Fibroblast of the aortic adventitia (primary cell): ENCODE measurements at places on chromosomes 3 and 15. TPM values are rescaled to one million over a fixed set of nuclear protein-coding genes. Genes with fewer than 3 reads are reported as not detected.
A peak's percentile ranks its signal among the peaks of the same experiment; 100 is the strongest.

ROPN1B gene
- total RNA-seq, result not detected in 2 replicates

C15orf62 gene
- total RNA-seq, result 0.18 and 0.57 TPM in 2 replicates

KCNMB2 gene
- total RNA-seq, result 0.41 TPM in 1 of 2 replicates, not detected in the other

GOLGA8J gene
- not detected in 2 replicates for total RNA-seq

CYP1A2 gene
- not detected in 2 replicates for total RNA-seq

SH2D7 gene
- total RNA-seq, result not detected in 2 replicates

EFHB gene
- 0.27 and 1.1 TPM in 2 replicates for total RNA-seq

RUBCN gene
- total RNA-seq, result 17.2 and 22.3 TPM in 2 replicates

ACTC1 gene
- total RNA-seq, result not detected in 2 replicates

DNA sequence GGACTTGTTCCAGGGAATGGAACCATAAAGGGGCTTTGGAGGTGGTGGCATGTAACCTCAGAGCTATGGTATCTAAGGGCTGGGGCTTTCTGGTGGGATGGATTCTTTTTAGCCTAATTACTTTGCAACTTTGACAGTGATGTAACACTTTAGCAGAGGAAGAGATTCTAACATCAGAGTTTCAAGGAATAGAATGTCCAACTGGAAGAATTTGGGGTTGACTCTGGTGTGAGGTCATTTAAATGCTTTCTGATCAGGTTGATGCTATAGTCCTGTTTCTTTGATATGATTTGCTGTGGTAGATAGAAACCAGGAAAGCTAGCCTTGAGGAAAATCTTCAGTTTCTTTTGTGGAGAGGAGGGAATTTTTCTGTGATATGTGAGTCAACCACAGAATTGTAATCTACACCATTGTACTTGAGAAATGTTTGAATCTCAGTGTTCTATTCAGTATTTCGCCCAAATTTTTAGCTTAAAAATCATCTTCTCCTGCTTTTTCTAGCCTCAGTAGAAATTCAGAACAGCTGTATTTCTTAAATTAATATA lies 40.0 kb downstream of the ATP2C1 start:
- peak; percentile 39 for DNase-seq

DNA sequence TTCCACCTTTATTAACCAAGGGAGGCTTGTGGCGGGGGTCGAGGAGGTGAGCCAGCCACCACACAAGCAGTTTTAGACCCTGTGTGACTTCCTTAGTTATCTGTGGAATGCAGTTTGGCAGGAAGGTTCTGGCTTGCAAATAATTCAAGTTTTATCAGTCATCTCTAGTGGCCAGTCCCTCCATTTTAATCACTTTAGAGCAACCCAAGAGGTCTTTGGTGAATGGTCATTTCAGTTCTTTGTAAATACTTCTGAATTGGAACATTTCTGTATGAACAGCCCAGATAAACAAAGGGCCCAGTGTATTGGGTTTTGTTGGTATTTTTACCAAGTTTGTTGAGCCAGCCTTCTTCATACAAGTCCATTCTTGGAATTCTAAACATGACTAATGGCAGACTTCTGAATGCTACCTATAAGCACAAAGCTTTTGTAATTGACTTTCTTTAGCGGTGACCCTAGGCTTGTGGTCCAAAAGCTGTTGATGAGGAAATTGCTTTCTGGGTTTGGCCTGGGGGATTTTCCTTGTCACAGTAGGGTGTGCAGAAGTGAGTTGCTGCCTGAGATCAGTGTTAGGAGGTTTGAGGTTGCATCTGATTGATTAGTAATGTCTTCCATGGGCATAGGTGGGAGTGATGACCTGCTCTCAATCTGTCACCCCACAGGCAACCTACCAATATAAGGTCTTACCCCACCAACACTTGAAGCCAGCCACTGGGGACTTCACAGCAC lies 193.3 kb upstream of the TOPAZ1 start:
- peak; percentile 57 for DNase-seq

- no peak for DNase-seq
Observed at GRCh38 chr3:123805101-123805500, 79.0 kb downstream of the MYLK start.

- peak; percentile 28 for DNase-seq
Observed at GRCh38 chr3:40623567-40623966, 98.8 kb downstream of the ZNF621 start.

GRCh38 chr3:178982137-178982536 lies 89.5 kb downstream of the ZMAT3 start:
- DNase-seq, result peak; percentile 37

- peak; percentile 64 for DNase-seq
Observed at GRCh38 chr3:188901126-188901525, 270.6 kb upstream of the TPRG1 start.

- peak; percentile 82 for DNase-seq
Observed at GRCh38 chr3:42063888-42064287, 27.3 kb upstream of the TRAK1 start.

GRCh38 chr15:58425834-58426233 lies 6.0 kb upstream of the LIPC start:
- DNase-seq, result no peak

- DNase-seq, result peak; percentile 28
Observed at GRCh38 chr3:115792206-115792955, 169.1 kb downstream of the GAP43 start.

DNA sequence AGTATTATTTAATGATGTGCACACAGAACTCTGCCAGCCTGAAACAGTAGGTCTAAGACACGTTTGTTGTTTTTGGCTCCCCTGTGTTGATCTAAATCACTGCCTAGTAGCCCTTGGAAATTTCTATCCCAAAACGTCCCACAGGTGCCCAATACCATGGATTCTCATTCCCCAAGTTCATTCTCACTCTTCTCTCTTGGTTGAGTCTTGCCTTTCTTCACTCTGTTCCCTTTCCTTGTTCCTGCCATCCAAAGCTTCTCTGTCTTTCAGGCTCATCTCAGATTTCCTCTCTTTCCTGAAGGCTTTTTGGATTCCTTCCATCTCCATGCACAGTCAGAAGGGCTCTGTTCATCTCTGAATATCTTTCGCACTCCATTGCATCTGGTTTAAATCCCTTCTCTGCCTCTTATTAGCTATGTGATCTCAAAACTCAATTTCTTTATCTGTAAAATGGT lies 54.2 kb downstream of the PPARG start:
- DNase-seq, result no peak

DNA sequence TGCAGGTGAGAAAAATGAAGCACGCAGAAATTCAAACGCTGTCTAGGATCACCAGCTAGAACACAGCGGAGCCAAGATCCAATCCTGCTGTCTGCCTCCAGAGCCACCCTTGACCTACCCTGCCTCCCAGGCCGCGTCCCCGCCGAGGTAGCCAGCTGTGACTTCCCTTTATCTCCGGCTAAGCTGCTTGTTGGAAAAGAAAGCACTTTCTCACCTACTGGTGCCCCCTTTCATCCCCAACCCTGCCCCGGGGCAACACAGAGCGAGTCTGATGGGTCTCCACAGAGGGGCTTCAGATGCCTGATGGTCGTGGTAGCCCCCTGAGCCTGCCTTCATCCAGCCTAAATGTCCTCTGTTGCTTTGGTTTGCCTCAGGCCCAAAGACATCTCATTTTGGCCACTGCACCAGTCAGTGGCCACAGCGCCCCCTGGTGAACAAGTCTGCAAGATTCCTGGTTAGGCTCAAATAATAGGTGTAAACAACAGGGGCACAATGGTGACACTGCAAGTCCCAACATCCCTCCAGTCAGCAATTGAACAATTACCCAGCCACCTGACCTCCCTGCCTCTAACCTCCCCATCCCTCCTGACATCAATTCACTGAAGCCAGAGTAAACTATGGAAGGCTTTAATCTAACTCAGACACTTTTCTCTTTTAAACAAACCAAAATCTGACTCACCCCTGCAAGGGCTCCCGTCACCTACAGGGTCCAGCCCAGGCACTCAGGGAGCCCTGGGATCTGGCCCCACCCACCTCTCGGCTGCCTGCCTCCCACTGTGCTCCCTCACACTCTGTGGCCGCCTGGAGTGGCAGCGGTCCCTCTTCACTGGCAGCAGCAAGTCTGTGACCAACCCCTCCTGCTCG lies 27.3 kb upstream of the BCL2L10 start:
- DNase-seq, result peak; percentile 76

DNA sequence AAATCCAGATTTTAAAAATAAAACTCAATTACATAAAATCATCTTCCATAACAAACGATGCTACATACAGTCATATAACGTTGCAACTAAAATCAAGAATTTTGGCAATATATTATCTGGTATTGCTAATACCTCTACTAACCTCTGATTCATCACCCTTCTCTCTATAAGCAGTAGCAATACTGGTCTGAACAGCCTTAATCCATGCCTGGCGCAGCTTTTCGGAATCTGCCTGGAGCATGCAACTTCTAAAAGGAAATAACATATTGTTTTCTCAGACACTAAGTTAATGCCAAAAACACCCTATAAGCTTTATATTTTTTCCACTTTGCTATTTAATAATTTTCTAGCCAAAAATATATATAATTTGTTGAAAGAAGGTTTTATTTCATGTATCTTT lies 35.4 kb upstream of the XXYLT1 start:
- no peak for DNase-seq

DNA sequence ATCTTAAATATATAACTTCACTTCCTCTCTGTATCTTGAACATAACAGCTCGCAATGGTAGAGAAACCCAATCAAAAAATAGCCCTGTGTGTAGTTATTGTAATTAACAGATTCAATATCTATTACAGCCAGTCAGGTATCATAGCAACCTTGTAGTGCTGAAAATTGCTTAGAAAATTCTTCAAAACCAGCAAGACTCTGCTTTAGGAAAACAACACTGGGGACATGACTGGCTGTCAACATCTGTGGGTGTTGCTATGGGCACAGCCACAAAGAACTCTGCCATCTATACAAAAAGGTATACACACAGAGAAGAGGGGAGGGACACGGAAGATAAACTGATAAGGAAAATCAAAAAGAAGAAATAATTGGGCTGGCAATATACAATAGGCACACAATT lies 101.2 kb downstream of the WDR72 start:
- no peak for DNase-seq

- no peak for DNase-seq
Observed at GRCh38 chr3:454986-455385, 258.4 kb downstream of the CHL1 start.

GRCh38 chr15:98592136-98592535 lies 56.2 kb upstream of the IGF1R start:
- no peak for DNase-seq
